ENCODE measurements at places on chromosomes 12 and 14.

DNA sequence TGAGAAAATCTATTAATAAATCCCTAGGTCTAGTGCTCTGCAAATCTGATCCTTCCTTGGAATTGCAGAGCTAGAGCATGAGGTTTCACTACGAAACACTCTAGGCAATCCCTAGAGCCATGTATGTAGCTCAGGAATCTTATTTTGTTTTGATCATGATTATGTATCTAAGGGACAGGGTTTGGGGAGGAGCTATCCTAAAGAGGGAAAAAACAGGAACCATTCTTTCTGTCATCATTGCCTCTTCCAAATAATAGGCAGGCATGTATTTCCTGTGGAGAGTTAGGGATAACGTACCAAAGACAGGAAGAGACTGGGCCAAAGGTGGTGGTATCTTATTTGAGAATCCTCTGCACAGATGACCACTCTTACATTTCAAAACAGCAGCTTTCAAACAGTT is 88.8 kb upstream of the GTF2A1 start:
- DNase-seq = no peak

DNA sequence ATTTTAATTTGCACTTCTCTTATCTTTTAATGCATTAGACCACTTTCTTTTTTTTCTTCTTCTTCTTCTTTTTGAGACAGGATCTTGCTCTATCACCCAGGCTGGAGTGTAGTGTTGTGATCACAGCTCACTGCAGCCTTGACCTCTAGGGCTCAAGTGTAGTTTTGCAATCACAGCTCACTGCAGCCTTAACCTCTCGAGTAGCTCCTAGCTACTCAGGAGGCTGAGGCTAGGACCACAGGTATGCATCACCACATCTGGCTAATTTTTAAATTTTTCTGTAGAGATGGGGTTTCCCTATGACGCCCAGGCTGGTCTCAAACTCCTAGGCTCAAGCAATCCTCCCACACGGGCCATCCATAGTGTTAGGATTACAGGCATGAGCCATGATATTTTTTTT is 12.7 kb downstream of the TMED8 start:
- DNase-seq = no peak

DNA sequence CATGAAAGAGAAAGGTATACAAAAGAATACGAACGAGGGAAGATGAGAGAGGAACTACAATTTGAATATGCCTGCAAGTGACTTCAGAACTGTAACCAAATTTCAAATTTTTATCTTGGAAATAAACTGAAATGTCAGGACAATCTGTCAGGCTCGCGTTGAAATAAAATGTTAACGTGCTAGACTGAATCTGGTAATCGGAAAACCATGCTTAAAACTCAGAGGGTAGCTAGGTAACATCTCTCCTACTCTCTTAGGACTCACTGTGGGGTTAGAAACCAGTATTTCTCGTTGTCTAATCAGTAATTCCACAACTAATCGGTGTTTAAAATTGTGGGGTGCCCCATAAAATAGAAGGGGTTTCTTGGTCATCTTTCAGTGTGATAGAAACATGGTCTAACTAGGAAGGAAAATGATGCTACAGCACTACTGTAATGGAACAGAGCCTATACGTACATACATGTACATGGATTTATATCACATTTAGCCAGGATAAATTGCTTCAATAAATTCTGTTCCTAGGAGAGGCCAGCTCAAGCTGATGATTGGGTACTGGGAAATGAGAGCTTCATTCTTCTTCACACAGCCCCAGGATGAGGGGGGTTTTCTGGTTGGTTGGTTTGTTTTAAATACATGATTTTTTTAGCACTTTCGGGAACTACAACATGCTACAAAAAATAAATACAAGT is 23.9 kb downstream of the ATF7 start:
- no peak for DNase-seq

DNA sequence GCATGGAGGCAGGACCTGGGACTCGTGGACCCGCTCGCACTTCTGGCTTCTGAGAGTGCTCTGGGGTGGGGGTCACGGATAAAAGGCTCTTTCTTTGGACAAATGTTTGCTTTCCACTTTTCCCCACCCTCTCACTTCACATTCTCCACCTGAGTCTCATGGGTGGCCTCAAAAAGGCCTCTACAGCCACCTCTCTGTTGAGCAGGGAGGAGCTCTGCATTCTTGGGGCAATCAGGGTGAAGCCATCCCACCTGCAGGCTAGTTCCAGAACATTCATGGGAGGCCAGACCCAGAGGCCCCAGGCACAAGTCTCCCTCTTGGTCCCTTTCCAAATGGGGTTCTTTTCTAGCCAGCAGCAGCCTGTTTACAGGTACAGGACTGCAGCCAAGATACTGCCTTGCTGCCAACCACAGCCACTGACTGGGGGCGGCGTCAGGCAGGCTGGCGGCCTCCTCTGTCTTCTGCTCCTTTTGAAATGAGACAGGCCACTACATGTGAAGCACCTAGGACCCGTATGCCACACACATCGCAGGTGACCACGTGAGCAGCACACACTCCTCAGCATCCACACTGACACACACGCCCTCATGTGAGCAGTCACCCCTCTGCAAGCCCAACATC is 18.2 kb upstream of the CEBPE start:
- no peak for DNase-seq

DNA sequence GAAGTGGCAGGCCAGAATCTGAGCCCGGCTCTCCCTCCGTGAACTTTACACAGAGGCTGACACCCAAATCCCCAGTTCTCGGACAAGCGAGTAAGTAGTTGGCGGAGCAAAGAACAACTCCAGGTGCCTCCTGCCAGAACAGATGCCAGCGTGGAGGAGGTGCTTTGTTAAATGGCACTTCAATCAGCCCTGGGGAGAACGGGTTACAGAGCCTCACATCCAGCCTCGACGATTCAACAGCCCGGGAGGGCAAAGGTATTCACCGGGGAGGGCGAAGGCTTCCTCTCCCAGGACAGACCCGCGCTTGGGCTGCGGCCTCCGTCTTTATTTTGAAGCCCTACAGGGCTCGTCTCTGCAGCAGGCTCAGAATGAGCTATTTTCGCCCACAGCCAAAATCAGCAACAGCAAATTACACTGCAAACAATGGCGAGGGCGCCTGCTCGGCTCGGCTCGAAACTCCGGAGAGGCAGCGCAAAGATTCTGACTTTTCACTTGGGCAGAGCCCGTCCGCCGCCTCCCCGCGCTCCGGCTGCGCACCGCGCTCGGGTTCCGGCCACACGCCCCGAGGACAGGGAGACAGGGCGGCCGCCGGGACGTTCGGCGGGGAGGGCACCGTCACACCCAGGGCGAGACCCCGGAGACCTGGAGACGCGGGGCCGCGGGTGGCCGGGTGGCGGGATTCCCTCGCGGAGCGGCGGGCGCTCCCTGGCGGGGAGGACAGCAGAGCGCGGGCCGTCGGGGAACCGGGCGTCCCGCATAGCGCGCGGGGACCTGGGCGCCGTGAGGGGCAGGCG is 811 bp downstream of the TMCC3 start:
- no peak for DNase-seq

DNA sequence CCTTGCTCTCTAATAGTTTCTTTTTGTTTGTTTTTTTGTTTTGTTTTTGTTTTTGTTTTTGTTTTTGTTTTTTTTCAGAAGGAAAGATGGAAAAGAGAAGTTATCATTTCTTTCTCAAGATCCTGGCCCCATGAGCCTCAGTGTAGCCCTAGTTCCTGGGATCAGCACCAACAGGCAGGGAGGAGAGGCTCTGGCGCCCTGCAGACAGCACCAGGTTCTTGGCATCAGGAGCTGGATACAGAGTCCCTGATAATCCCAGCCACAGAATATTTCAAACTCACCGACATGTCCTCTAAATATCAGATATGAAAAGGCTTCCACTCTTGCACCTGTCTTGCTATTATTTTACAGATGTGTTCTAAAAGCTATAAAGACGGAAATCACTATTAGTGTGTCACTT is 52.7 kb downstream of the FOXN3 start:
- DNase-seq = no peak

- DNase-seq = no peak
Measured at GRCh38 chr14:51862176-51862796, 1.9 kb downstream of the GNG2 start.

DNA sequence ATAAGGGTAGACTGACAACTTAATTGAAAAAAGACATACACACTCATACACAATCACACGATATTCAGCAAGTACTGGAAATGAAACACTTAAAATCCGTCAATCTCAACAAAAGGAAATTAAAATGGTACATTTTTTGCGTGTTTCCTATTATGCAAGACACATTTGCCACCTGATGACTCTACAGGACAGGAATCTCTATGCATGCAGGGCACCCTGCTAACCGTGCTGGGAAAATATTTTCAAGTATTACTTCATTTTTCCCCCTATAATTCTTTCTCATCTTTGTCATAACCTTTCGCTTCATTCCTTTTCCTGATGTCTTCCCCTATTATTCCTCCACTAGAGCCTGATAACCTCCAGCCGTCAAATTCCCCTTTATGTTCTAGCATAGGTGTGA is 150.2 kb downstream of the TMEM132D start:
- DNase-seq = no peak

- DNase-seq = no peak
Measured at GRCh38 chr12:132033627-132034026, 83.9 kb downstream of the EP400 start.

GRCh38 chr14:75879031-75879430 is 102.8 kb downstream of the TGFB3 start:
- DNase-seq = no peak

Measured in CMK (cell line).